Epithelial cell of proximal tubule (primary cell): ENCODE measurements at places on chromosomes 7 and 10. TPM values are rescaled to one million over a fixed set of nuclear protein-coding genes. Genes with fewer than 3 reads are reported as not detected.
A peak's percentile ranks its signal among the peaks of the same experiment; 100 is the strongest.

- no peak for DNase-seq
These were observed 11.8 kb downstream of the COG5 start for GRCh38 chr7:107551936-107552335.

- no peak for DNase-seq
These were observed 41.4 kb upstream of the NPFFR1 start for GRCh38 chr10:70324951-70325781.

DNA sequence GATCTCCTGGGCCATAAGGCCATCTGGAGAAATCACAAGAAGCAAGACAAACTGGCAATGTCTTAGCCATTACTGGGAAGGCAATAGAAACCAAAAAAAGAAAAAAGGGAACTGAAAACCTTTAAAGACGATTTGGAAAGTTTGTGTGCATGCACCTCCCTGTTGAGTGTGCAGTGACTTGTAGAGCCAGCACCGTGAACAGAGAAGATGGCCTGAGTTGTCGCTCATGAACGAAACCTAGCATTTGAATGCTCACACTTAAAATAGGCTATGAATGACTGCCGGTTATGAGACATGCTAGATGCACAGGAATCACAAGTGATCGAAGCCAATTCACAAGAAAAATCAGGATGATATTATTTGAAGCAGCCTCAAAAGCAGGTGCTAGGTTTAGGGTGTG is 151.3 kb upstream of the ADO start:
- DNase-seq, result no peak

DNA sequence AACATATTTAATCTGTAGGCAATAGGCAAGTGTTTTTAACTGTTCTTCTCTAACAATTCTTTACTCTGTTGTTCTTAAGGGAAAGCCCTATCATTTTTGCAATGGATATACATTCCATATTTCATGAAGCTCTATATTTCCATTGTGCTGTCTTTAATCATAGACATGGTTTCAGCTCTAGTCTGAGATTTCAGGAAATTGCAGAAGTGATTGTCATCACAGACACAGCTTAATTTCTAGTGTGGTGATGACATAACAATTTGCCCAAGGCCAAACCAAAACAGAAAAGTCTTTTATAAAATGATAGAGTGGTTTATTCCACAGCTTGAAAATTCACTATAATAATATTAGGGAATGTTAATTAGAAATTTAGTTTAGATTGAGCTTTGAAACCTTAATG is 494.1 kb upstream of the SEMA3A start:
- no peak for DNase-seq

- no peak for DNase-seq
These were observed 280.4 kb downstream of the CELF2 start for GRCh38 chr10:11298116-11298515.

GRCh38 chr7:135644154-135644553 is 18.2 kb upstream of the STMP1 start:
- DNase-seq, result no peak

- DNase-seq, result peak; percentile 22
These were observed 5.0 kb upstream of the LGI1 start for GRCh38 chr10:93752761-93753160.

DNA sequence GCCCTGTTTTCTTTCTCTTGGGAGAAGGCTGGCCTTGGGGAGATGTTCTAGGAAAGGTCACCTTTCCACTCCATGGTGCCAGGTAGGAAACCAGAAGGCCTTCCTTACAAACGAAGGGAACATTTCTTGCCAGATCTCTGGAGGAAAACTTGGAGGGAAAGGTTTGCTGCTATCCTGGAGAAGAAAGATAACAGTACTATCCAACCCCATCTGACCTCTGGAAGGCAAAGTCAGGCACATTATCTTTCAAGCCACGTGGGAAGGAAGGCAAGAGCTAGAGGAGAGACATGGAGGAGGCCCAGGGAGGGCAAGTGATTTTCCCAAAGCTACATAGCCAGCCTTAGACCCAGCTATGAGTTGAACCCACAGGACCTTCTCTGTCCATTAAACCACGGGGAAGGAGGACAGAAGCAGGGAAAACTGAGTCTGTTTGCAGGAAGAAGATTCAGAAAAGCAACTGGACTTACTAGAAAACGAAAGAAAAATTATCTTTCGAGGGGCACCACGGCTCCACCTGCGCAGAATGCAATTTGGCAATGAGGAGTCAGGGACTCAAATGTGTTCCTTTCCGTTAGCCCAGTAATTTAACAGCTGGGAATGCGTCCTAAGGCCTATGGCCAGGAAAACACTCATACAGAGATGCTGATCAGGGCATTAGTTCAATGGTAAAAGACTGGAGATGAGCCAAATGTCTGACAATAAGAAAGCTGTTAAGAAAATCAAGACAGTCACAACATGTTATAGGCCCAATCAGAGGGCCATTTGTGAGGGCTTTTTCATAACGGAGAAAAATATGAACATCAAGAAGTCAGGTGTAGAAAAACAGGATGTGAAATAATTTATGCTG is 32.0 kb upstream of the PSAP start:
- no peak for DNase-seq

- DNase-seq, result no peak
These were observed 158.1 kb upstream of the PLXDC2 start for GRCh38 chr10:19658131-19658530.

DNA sequence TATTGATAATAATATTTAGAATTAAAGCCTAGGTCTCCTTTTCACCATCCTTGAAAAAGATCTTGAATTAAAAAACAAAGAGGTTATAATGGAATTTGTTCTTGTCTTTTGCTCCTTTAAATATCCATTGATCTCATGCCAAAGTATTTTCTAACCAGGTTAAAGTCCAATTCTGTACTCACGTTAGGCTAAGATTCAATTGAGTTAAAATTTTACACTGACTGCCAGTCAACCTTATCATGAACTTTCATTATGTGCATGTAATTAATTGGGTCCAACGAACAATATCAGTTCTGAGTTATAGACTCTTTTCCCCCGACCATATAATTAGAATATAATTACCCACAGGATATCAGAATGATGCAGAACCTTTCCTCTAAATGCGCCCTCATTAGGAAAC is 266.6 kb downstream of the DGKB start:
- DNase-seq, result peak; percentile 39

- DNase-seq, result no peak
These were observed 11.5 kb upstream of the ANAPC16 start for GRCh38 chr10:72204296-72204695.

DNA sequence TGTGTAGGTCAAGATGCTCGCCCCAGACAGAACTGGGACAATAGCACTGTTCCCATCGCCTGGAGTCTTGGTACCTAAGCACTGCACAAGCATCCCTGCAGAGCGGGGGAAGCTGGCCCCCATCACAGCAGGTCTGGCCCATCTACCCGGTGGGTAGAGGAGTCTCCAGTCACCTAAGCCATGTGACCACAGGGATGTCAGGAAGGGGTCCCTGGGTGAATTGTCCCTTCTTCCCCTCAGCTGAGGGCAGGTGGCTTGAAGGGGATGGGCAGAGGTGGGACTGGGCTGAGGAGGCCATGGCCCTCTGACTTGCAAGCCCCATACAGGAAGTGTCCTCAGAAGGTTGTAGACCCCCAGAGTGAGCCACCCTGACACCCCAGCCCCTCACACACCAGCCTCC is 39.7 kb downstream of the FRMPD2 start:
- DNase-seq, result no peak

DNA sequence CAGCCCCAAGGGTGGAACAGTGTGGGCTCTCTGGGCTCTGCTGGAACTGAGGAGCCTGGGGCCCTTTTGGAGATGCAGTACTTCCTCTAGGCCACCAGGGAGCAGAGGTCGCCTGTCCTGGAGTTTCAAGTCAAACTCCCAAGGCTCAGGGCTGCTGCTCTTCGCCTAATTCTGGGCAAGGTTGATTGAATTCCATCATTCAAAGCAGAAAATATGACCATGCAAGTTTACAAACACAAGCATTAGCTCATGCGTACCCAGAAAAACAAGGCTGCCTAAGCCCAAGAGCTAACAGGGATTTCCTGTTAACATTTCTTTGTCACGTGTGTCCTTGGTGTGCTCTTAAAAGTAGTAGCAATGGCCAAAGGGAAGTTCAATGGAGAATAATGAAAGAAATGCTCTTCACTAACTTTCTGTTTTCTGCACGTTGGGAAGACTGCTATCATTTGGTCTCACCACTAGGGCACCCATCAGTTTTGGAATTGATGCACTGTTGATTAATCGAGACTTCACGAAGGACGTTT is 20.1 kb downstream of the LDB3 start:
- DNase-seq, result no peak

GRCh38 chr7:101466871-101467270 is 104.2 kb downstream of the COL26A1 start:
- no peak for DNase-seq

DNA sequence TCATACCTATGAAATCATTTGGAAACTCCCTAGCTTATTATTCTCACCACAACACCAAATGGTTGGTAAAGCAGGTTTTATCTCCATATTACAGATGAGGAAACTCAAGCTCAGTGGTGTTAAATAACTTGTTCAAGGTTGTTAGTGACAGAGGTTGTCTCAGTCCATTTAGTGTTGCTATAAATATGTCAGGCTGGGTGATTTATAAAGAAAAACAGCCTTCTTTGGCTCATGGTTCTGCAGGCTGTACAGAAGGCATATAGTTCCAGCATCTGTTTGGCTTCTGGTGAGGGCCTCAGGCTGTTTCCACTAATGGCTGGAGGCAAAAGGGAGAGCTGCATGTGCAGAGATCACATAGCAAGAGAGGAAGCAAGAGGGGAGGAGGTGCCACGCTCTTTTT is 96.6 kb downstream of the ZNF438 start:
- DNase-seq, result no peak

- no peak for DNase-seq
These were observed 95.7 kb upstream of the SVIL start for GRCh38 chr10:29730458-29730857.

DNA sequence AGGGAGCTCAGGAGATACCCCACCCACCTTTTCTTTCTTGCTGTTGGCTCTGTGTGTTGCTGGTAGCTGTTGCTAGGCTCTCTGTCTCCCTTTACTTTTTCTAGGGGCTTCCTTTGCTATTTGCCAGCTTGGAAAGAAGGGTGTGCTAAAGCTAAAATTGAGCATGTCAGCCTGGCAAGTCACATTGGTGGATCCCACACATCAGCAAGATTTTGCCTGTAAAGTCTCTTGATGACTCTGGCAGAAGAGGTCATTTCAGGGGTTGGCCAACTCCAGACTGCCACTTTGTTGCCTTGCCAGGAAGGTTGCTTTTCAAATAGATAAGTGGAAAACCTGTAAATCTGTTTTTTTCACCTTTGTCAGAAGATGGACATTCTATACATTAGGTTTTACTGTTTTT is 9.9 kb downstream of the CCNY start:
- no peak for DNase-seq

DNA sequence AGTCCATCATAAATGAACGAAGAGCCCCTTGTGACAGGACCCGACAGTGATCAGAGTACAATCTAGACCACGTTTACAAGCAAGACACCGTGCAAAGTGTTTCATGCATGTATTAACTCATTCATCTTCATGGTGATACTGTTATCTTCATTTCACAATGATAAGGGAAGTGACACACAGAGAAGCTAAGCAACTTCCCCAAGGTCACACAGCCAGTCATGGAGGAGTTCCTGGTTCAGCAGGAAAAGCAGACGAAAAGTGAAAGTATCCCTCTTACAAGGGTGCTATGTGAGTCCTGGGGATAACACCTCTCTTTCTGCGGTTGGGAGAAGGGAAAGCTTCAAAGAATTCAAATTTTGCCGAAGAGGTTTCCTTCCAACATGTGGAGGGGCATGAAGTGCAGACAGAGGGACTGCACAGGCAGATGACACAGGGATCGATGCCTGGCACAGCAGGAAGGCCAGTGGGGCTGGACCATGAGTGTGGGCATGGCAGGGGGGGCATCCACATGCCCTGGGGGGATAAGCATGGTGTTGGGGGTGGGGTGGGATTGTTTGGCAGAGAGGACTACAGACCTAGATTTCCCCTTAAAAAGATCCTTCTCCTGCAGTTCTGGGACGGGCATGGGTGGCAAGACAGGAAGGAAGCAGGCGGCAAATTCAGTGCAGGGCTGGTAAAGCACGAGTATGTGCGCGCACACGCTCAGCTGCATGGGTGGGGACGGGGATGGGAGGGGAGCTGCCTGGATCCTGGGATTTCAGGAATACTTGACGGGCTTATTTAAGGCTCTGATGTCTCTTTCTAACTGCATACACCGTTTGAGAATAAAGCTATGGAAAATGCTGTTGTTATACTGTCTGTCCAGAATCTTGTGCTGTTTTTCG is 33.5 kb upstream of the DDC start:
- DNase-seq, result no peak

- no peak for DNase-seq
These were observed 124.5 kb downstream of the CXCL12 start for GRCh38 chr10:44260286-44260928.

DNA sequence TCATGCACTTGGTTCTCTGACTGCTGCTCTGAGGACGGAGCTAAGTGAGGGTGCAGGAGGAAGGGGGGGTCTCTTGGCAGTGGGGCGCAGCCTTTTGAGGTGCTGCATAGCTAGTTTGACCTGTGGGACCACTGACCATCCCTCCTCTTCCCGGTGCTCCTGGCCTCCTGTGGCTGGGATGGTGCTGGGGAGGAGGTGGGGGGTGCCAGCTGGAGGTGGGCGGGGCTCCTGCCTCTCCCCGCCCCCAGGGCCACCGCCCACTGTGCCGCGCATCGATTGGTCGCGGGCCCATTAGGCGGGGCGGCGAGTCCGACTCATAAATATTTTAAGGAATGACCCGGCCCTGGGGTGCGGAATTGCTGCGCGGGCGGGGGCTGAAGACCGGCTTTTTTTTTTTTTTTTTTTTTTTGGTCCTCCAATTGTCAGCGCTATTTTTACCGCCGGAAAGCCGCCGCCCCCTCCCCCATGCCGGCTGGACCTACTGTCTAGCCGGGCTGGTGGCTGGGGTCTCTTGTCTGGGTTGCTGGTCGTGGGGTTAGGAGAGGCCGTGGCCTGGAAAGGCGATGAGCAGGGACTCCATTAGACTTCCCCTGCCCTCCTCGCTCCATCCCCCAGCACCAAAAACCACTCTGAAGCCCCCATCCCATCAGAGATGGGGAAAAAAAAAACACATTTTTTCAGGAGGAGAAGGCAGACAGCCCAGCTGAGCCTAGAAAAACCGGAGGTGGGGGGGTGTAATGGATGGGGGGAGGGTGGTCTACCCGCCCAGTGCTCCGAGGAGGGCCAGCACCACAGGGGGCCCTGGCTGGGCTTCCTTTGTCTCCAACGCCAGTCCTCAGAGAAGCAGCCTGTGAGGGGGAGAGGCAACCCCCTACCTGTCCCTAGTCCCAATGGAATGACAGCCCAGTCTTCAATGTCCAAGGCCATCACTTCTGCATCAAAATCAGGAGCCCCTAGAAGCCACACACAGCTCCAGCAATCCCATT is 6.4 kb downstream of the SH2B2 start:
- DNase-seq, result no peak

GRCh38 chr7:87919875-87920274 is 14.2 kb upstream of the ADAM22 start:
- DNase-seq, result no peak

CYP2E1 gene
- total RNA-seq, result 0.17 and 1.1 TPM in 2 replicates

FGFBP3 gene
- total RNA-seq, result 0.12 and 1.2 TPM in 2 replicates

STK17A gene
- 30.7 and 44.6 TPM in 2 replicates for total RNA-seq

VAX1 gene
- not detected in 2 replicates for total RNA-seq

PTPRZ1 gene
- total RNA-seq, result not detected in 2 replicates

ZNF22 gene
- total RNA-seq, result 17.8 and 24.6 TPM in 2 replicates

WDR86 gene
- total RNA-seq, result 0.07 and 3.1 TPM in 2 replicates

PRPS1L1 gene
- not detected in 2 replicates for total RNA-seq

AKR1D1 gene
- total RNA-seq, result not detected in 2 replicates

TUBB8 gene
- total RNA-seq, result 0.29 and 2.1 TPM in 2 replicates

NKX2-3 gene
- not detected in 2 replicates for total RNA-seq
